NCI-H2029 (cell line): ENCODE measurements at places on chromosomes 6 and 20.

- no peak for DNase-seq
Observed at GRCh38 chr6:90144396-90144795, 152.2 kb downstream of the BACH2 start.

GRCh38 chr20:44884907-44885391 lies 556 bp upstream of the YWHAB start:
- DNase-seq: no peak

DNA sequence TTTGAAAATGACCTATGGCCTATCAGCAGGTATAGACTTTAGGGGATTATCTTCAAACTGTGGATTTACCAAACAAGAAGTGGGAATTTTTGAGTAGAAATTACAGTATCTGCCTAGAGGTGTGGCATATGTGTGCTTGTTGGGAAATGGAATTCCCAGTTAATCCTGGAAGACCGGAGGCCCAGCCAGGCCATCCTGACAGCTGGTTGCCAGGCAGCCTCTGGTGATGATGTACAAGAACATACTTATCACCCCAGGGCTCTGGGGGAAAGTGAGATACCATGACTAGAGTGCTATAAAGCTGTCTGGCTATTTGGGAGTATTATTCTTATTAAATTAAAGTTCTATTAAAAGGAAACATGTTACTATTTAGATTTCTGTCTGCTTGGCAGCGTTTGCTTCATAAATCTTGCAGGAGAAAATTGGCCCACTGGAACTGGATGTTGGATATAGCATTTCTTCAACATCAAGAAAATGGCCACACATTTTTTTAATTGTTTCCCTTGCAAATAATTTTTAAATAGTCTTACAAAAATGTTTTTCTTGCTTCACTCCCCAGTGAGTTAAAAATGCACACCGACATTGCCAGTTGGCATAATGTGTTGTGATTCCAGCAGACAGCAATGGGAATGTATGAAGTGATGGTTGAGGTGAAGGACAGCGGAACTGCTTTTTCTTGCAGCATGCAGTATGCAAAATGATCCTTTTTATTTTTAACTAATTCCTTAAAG lies 187.8 kb downstream of the MYLK4 start:
- DNase-seq: no peak

DNA sequence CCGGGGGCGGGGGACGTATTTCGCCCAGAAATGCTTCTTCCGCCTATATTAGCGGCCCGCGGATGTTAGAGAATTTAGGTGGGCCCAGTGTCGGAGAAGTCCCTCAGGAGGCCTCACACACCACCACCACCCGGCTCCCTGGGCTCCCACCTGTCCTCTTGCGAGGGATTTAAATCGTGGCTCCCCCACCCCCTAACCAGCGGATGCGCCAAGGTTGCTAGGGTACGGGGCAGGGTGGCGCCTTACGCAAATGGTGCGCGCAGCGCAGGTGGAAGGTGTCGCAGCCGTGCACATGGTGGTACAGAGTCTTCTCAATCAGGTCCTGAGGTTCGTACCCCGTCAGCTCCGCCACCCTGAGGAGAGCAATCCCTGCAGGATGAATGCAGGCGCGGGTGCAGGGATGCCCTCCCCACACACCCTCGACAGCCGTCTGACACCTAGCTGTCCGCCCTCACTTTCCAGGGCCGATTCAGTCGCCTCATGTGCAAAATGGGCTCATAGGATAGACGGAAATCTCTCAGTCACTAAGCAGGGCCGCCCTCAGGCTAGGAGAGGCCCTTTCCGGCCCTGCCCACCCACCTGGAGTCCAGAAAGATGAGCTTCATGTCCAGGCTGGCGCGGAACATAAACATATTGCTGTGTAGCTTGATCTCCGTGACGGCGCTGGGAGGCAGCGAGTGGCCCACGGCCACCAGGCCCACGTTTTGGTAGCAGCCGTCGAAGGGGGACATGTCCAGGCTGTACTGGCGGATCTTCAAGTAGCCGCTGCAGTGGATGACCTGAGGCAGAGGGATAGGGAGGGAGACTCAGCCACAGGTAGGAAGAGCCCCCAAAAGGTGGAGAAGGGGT lies 16.6 kb downstream of the SIM1 start:
- DNase-seq: no peak

- DNase-seq: no peak
Observed at GRCh38 chr6:148440877-148441453, 98.3 kb downstream of the SASH1 start.

DNA sequence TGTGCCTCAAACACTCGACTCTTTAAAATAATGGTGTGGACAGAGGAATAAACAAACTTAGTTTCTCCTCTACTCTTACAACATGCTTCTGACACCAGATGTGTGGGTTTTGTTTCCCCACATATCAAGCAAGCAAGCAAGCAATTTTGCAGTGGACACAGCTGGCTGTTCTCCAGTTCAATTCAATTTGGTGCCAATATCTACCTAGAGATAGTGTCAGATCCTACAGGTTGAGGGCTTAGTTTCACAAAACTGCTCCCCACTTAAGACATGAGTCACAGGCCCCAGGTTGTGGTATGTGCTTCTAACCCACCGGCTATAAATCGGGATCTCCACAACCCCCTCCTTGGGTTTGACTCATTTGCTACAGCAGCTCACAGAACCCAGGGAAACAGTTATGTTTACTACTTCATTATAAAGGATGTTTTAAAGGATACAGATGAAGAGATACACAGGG lies 131.4 kb upstream of the TRAF3IP2 start:
- peak; percentile 52 for DNase-seq

DNA sequence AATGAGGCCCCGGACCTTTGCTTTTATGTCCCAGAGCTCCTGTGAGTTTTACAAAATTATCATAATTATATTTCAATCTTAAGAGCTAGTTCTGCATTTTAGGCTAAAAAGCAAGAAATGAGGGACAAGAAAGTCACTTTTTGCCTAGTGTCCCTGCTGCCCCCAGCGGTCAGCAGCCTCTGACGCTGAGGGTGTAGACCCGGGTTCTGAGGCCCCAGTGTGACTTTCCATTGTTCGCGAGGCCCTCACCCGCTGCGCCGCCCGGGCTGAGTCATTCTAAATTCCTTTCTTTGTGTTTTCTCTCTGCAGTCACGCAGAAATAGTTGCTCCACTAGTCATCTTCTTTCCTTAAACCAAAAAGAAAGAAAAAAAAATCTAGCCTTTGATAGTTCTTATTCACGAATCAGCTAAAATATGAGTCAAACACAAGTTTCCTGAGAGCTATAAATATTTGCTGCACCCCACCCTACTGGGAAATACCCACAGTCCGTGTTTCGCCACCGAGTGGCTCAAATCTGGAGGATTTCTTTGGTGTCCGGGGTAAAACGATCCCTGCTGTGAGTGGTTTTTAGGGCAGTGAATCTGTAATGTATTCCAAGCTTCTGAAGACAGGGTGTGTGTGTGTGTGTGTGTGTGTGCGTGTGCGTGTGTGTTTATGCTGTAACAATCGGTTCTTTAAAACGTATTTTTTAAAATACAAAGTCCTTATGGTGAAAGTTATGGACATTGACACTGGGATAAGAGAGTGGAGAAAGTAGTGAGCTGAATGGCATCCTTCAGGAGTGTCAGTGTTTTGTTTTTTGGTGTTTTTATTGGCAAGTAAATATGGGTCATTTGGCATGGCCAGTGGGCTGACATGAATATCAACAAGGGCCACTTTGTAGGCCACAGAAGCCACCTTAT lies 59.7 kb upstream of the EEF1A1 start:
- DNase-seq: no peak

GRCh38 chr6:5308066-5308465 lies 46.8 kb downstream of the FARS2 start:
- DNase-seq: no peak

- no peak for DNase-seq
Observed at GRCh38 chr6:52063584-52064344, 23.6 kb downstream of the PKHD1 start.

GRCh38 chr20:17627101-17627955 lies 54.7 kb downstream of the RRBP1 start:
- DNase-seq: no peak

DNA sequence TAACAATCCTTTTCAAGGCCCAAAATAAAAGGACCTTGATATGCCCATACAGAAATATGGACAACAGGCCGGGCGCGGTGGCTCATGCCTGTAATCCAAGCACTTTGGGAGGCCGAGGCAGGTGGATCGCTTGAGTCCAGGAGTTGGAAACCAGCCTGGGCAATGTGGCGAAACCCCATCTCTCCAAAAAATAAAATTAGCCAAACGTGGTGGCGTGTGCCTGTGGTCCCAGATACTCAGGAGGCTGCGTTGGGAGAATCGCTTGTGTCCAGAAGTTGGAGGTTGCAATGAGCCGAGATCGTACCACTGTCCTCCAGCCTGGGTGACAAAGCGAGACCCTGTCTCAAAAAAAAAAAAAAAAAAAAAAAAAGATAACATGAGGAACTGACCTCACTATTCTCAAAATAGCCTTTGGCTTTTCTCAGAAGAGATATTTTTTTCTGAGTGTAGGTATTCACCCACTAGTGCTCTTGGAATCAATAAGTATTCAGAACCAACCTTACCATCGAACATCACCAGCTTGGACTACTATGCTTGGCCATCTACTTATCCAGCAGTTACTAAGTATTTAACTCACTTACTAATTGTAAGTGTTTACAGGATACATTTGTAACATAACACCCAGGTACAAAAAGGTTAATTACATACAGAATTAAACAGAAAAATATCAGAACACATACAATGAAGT lies 99.2 kb downstream of the OR2B2 start:
- DNase-seq: no peak

DNA sequence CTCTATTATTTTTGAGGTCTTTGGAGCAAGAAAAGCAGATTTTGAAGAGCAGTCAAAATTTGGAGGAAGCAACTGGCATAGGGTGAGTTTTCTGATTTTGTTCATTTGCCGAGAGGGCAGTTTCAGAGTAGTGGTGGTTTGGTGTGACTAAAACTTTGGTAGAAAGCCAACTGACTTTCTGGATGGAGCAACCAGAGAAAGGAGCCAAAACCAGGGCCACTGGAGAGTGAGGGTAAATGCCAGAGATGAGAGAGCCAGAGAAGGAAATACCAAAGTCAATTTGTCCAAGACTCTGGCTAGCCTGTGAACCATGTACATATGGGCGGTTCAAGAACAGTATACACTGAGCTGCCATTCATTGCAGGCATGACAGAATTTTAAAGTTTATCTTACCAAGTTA lies 40.5 kb upstream of the ZBTB24 start:
- DNase-seq: no peak

- DNase-seq: no peak
Observed at GRCh38 chr6:148713033-148713738, 33.6 kb upstream of the UST start.
